ENCODE measurements at places on chromosomes 3 and 15.

- DNase-seq: no peak
Observed at GRCh38 chr3:101185341-101185740, 135.0 kb downstream of the IMPG2 start.

GRCh38 chr3:85297291-85297690 is 338.5 kb downstream of the CADM2 start:
- no peak for DNase-seq

GRCh38 chr3:59127071-59127470 is 77.2 kb upstream of the CFAP20DC start:
- no peak for DNase-seq

- no peak for DNase-seq
Observed at GRCh38 chr3:42265059-42265991, 660 bp downstream of the CCK start.

DNA sequence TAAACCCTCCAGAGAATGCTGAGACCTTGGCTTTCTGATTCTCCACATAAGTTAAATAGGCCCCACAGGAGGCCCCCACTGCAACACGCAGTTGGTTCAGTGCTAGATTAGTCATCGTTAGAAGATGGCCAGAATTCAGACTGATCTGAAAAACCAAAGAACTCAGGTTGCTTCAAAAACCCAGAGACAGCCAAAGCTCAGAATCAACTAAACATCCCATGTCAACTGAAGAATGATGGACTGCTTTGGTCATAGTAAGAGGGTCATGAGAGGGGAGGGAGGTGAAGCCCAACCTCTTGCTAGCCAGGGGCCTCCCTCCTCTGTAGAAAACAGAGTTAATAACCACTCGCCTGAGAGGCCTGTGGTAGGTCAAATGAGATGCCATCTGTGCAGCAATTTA is 93.1 kb downstream of the AKAP13 start:
- no peak for DNase-seq

- no peak for DNase-seq
Observed at GRCh38 chr15:80530737-80531365, 126.7 kb downstream of the ARNT2 start.

GRCh38 chr3:66495668-66496045 is 5.2 kb downstream of the LRIG1 start:
- DNase-seq: no peak

All from stimulated activated CD4-positive, alpha-beta T cell treated with anti-CD3 and anti-CD28 coated beads, Interleukin-4, amount 100 ng/mL, for 48 hours (primary cell).